ENCODE measurements at places on chromosomes 7 and 10. TPM values are rescaled to one million over a fixed set of nuclear protein-coding genes. Genes with fewer than 3 reads are reported as not detected.

- H3K27me3 ChIP-seq, result no peaks in the 10 kb centered on the region
- no peak overlapping the region for H3K27ac ChIP-seq
- 0 out of 2 replicates have a peak, but pooled peaks cover 2% of the 10 kb centered on the region for H3K4me1 ChIP-seq
- no peak overlapping the region for H3K4me3 ChIP-seq
- no peak for DNase-seq
- no peaks in the 10 kb centered on the region for H3K36me3 ChIP-seq
Measured at GRCh38 chr10:71984809-71985388, 20.7 kb downstream of the CHST3 start.

- H3K4me3 ChIP-seq, result no peak overlapping the region
- no peaks in the 10 kb centered on the region for H3K27me3 ChIP-seq
- no peak for DNase-seq
- H3K27ac ChIP-seq, result no peak overlapping the region
- no peaks in the 10 kb centered on the region for H3K36me3 ChIP-seq
Measured at GRCh38 chr7:14023342-14023741, 33.9 kb upstream of the ETV1 start.

- DNase-seq, result no peak
- no peak overlapping the region for H3K27ac ChIP-seq
- H3K4me1 ChIP-seq, result no peaks in the 10 kb centered on the region
- H3K27me3 ChIP-seq, result no peaks in the 10 kb centered on the region
Measured at GRCh38 chr10:106302961-106303360, 861.5 kb downstream of the SORCS1 start.

DNA sequence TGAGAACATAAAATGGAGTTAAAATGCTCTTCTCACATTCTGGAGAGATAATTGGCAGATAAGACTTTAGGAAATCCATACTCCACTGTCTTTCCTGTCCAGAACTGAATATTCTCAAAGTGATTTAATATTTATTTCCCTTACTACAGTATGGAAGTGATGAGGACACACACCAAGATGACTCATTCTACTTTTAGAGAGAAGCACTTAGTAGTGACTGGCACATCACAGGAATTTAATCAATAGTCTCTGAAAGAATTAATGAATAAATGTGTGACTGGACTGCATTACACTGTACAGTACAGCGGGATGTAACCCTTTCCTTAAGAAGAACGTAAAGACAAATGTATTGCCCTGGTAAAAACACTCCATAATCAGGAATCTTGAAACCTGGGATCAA, 116.7 kb downstream of the SEMA3E start:
- H3K36me3 ChIP-seq, result no peaks in the 10 kb centered on the region
- H3K4me3 ChIP-seq, result no peak overlapping the region
- no peaks in the 10 kb centered on the region for H3K27me3 ChIP-seq
- DNase-seq, result no peak
- H3K27ac ChIP-seq, result no peak overlapping the region

The NOS3 gene
- total RNA-seq, result 4.4 TPM

The HKDC1 gene
- 0.78 TPM for total RNA-seq

The SEMA4G gene
- total RNA-seq, result 7.6 TPM

The CFAP46 gene
- 4.8 TPM for total RNA-seq

Measured in H1 (cell line).